ENCODE measurements at places on chromosomes 1 and 21.

GRCh38 chr1:31848381-31848897, 32.6 kb upstream of the SPOCD1 start:
- DNase-seq, result no peak

GRCh38 chr1:208324005-208324404, 79.8 kb upstream of the PLXNA2 start:
- no peak for DNase-seq

DNA sequence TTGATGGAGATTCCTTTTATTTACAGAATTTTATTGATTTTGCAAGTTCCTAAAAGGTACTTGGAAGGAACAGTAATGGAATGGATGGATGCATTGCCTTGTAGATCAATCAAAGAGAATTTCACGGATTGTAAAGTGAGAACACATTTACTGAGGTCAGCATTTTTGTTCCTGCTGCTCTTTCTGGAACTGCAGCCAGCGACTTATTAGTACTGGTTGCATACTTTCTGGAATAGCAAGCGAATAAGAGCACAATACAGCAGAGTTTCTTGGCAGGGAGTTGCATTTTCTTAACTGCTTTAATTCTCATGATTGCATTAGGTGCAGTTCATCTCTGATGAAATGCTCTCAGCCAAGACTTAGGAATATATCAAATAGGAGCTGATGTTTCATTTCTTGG, 106.1 kb upstream of the CHODL start:
- DNase-seq, result no peak

GRCh38 chr21:45833414-45833813, 148.2 kb upstream of the COL6A1 start:
- DNase-seq, result no peak

DNA sequence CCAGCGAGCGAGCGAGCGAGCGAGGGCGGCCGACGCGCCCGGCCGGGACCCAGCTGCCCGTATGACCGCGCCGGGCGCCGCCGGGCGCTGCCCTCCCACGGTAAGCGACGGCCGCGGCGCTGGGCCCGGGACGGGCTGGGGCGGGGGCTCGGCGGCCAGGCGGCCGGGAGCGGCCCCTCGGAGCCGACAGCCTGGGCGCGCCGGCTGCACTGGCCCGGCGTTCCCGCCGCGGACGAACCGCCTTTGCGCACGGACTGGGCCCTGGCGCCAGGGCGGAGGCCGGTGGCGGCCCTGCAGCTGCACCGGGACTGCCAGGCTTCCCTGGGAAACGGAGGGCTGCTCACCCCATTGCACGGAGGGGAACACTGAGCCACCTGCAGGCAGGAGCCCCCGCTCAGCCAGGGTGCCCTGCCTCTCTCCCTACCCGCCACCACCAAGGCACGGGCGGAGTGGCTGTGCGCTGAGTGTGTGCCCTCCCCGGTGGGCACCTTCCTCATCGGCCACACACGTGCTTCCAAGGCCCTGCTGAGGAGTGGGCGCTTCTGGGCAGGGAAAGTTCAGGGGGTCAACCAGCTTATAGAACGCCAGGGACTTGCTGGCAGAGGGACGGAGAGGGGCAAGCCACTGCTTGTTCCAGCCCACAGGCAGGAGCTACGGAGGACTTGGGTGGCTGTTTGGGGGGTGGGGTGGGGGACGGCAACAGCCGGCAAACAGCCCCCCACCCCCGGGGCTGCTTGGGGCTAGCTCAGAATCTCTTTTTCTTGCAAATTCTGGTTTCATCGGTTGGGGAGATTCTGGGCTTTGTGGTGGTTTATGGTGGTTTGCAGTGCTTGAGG, 532 bp downstream of the CSF1 start:
- no peak for DNase-seq

- no peak for DNase-seq
Observed at GRCh38 chr1:116754198-116754977, at the start of gene CD2. TSS of gene CD2 (plus strand) at chr1:116754430. CDS start at chr1:116754493, 63 bp downstream.

Measured in nucleus accumbens (tissue), 56 donors.